ENCODE measurements at places on chromosomes 2 and 18. TPM values are rescaled to one million over a fixed set of nuclear protein-coding genes. Genes with fewer than 3 reads are reported as not detected.

DNA sequence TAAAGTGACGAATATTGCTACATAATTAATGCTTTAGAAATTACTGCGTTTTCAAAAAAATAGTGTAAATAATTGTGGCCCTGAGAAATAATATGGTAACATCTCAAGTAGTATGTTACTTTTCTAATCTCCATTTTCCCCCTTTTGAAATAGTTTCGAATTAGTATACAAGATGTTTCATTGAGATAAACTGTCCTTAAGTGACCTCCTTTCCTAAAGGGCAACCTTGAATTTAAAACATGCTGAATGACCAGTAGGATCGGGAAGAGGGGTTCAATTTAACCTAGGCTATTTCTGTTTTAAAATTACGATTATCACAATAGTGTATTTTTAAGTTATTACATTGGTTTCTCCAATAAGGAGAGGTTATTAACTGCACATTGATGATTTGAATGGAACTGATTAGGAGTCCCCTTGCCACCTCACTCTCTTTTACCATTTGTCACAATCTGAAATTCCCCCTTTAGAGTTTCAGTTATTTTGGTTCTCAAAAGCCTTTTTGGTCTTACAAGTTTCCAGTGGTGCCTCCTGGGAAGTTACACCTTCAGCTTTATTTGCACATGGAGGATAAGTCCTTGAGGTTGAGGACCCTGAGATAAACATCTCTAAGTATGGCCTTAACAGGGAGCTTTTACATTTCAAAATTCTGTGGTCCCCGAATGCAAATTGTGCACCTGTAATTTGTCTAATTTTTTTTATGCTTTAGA, 2.3 kb downstream of the ACTR3 start:
- H3K27ac ChIP-seq: no peak overlapping the region
- peaks cover 11% of the 10 kb centered on the region for H3K4me1 ChIP-seq
- H3K4me3 ChIP-seq: no peak overlapping the region

GRCh38 chr2:82781176-82781915, 1677.7 kb downstream of the SUCLG1 start:
- no peaks in the 10 kb centered on the region for H3K4me1 ChIP-seq
- H3K27me3 ChIP-seq: no peaks in the 10 kb centered on the region
- no peak overlapping the region for H3K4me3 ChIP-seq
- no peaks in the 10 kb centered on the region for H3K36me3 ChIP-seq
- no peak for DNase-seq
- no peak overlapping the region for H3K27ac ChIP-seq

PSD4 gene
- polyA plus RNA-seq: 3.2 TPM

DNA sequence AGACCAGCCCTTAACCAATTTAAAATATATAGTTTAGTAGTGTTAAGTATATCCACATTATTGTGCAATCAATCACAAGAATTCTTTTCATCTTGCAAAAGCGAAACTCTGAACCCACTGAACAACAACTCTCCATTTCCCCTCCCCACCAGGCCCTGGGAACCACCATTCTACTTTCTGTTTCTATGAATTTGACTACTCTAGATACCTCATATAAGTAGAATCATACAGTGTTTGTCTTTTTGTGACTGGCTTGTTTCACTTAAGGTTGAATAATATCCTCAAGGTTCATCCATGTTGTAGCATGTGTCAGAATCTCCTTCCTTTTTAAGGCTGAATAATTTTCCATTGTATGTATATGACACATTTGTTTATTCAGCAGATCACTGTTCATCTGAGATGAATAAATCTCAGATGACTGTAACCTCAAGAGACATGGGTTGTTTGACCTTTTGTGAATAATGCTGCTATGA, 8.1 kb upstream of the SOS1 start:
- peaks cover 2% of the 10 kb centered on the region for H3K4me1 ChIP-seq
- H3K27me3 ChIP-seq: no peaks in the 10 kb centered on the region
- no peak overlapping the region for H3K27ac ChIP-seq

GRCh38 chr2:135903650-135904049, 27.4 kb upstream of the MCM6 start:
- H3K4me1 ChIP-seq: no peaks in the 10 kb centered on the region
- no peak overlapping the region for H3K27ac ChIP-seq
- DNase-seq: no peak
- H3K27me3 ChIP-seq: no peaks in the 10 kb centered on the region
- peaks cover 10% of the 10 kb centered on the region for H3K36me3 ChIP-seq
